ENCODE measurements at places on chromosomes 11 and 22. TPM values are rescaled to one million over a fixed set of nuclear protein-coding genes. Genes with fewer than 3 reads are reported as not detected.
A peak's percentile ranks its signal among the peaks of the same experiment; 100 is the strongest.

GRCh38 chr11:118341815-118342489, 553 bp downstream of the CD3D start:
- H3K4me1 ChIP-seq = no peaks in the 10 kb centered on the region
- no peaks in the 10 kb centered on the region for H3K36me3 ChIP-seq
- H3K27me3 ChIP-seq = no peaks in the 10 kb centered on the region
- DNase-seq = no peak
- H3K4me3 ChIP-seq = no peak overlapping the region
- no peak overlapping the region for H3K27ac ChIP-seq

GRCh38 chr22:39471381-39472141, 14.7 kb downstream of the MGAT3 start:
- DNase-seq = no peak
- no peaks in the 10 kb centered on the region for H3K4me1 ChIP-seq
- no peaks in the 10 kb centered on the region for H3K27me3 ChIP-seq
- H3K27ac ChIP-seq = no peak overlapping the region
- H3K4me3 ChIP-seq = no peak overlapping the region

The PITPNB gene
- total RNA-seq = 42.1 TPM

- H3K27me3 ChIP-seq = no peaks in the 10 kb centered on the region
- no peak for DNase-seq
- no peaks in the 10 kb centered on the region for H3K36me3 ChIP-seq
- H3K4me1 ChIP-seq = no peaks in the 10 kb centered on the region
Measured at GRCh38 chr11:32830413-32830738, 649 bp downstream of the PRRG4 start.

- no peak for DNase-seq
- H3K27me3 ChIP-seq = no peaks in the 10 kb centered on the region
- no peaks in the 10 kb centered on the region for H3K4me1 ChIP-seq
Measured at GRCh38 chr22:34885852-34886251, 180.1 kb upstream of the ISX start.

- H3K27ac ChIP-seq = no peak overlapping the region
- no peaks in the 10 kb centered on the region for H3K27me3 ChIP-seq
- H3K4me3 ChIP-seq = no peak overlapping the region
- no peaks in the 10 kb centered on the region for H3K36me3 ChIP-seq
- no peaks in the 10 kb centered on the region for H3K4me1 ChIP-seq
- DNase-seq = no peak
Measured at GRCh38 chr11:59284773-59285129, 72.0 kb upstream of the MPEG1 start.

DNA sequence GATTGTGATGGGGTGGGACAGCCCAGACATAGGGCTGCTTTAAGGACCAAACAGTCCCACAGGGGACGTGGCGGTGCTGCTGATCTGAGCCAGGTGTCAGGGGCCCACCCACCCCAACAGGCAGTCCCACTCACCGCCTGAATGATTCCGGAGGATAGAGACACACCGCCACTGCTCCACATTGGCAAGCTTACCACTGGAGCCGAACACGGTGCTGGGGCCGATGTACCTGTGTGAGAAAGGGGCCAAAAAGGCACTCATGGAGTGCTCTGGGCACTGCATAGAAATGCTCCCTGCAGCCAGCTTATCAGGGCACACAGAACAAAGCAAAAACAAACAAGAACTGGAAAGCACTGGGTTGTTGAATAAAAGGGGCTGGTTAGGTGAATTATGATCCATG, 25.9 kb downstream of the HIRA start:
- no peak for DNase-seq
- no peaks in the 10 kb centered on the region for H3K4me1 ChIP-seq
- no peaks in the 10 kb centered on the region for H3K27me3 ChIP-seq
- H3K36me3 ChIP-seq = peaks cover 57% of the 10 kb centered on the region
- no peak overlapping the region for H3K4me3 ChIP-seq

- no peaks in the 10 kb centered on the region for H3K27me3 ChIP-seq
- H3K4me3 ChIP-seq = peak within 1 kb of the TSS; percentile 94
- no peaks in the 10 kb centered on the region for H3K36me3 ChIP-seq
- H3K4me1 ChIP-seq = no peaks in the 10 kb centered on the region
- peak within 1 kb of the TSS; percentile 89 for H3K27ac ChIP-seq
- peak; percentile 79 for DNase-seq
Measured at GRCh38 chr22:38843657-38844314, at the start of gene NPTXR. Gene NPTXR (minus strand): TSS chr22:38844028.

The LRRC10B gene
- total RNA-seq = 0.85 TPM

- H3K4me3 ChIP-seq = no peak overlapping the region
- H3K4me1 ChIP-seq = no peaks in the 10 kb centered on the region
- H3K36me3 ChIP-seq = no peaks in the 10 kb centered on the region
- H3K27ac ChIP-seq = no peak overlapping the region
Measured at GRCh38 chr11:100867606-100868005, 180.5 kb downstream of the ARHGAP42 start.

DNA sequence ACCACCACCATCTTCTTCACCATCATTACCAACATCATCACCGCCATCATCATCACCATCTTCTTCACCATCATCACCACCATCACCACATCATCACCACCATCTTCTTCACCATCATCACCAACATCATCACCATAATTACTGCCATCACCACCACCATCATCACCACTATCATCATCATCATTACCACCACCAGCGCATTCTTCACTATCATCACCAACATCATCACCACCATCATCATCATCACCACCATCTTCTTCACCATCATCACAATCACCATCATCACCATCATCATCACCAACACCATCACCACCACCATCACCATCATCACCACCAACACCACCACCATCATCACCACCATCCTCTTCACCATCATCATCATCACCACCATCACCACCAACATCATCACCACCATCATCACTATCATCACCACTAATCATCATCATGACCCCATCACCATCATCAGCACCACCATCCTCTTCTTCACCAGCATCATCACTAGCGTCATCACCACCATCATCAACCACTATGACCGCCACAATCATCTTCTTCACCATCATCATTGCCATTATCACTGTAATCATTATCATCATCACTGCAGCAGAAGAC, 303.8 kb downstream of the CTTN start:
- DNase-seq = no peak
- H3K4me1 ChIP-seq = no peaks in the 10 kb centered on the region
- no peaks in the 10 kb centered on the region for H3K27me3 ChIP-seq
- H3K36me3 ChIP-seq = no peaks in the 10 kb centered on the region

The C11orf52 gene
- total RNA-seq = not detected

DNA sequence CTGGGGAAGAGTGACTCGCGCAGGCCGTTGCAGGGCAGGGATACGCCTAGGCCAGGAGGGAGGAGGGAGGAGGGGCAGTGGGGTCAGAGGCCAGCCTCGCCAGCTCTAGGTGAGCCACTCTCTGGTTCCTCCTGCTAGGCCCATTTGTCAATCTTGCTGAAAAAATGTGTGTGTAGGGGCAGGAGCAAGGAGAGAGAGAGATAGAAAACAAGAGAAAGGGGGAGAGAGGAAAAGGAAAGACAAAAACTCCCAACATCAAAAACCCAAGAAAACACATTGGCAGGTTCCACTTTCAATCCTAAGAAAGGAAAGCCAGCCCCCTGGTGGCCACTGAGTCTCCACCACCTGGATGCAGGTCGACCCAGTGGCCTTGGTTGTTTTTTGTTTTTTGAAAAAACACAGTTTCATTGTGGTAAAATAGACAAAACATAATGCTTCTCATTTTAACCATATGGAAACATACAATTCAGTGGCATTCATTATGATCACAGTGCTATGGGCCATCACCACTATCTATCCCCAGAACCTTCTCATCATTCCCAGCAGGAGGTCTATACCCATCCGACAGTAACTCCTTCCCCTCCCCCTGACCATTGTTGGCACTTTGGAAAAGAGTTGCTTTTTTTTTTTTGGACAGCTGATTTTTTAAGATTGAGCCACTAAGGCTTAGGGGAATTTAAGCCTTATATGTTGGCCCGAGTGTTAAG, 10.9 kb downstream of the OMP start:
- H3K4me1 ChIP-seq = no peaks in the 10 kb centered on the region
- H3K36me3 ChIP-seq = peaks cover under 1% of the 10 kb centered on the region
- no peak overlapping the region for H3K27ac ChIP-seq
- H3K27me3 ChIP-seq = no peaks in the 10 kb centered on the region
- no peak overlapping the region for H3K4me3 ChIP-seq

The NPAS4 gene
- 5.0 TPM for total RNA-seq

The FXYD2 gene
- total RNA-seq = not detected

The APOA1 gene
- total RNA-seq = 80.3 TPM

DNA sequence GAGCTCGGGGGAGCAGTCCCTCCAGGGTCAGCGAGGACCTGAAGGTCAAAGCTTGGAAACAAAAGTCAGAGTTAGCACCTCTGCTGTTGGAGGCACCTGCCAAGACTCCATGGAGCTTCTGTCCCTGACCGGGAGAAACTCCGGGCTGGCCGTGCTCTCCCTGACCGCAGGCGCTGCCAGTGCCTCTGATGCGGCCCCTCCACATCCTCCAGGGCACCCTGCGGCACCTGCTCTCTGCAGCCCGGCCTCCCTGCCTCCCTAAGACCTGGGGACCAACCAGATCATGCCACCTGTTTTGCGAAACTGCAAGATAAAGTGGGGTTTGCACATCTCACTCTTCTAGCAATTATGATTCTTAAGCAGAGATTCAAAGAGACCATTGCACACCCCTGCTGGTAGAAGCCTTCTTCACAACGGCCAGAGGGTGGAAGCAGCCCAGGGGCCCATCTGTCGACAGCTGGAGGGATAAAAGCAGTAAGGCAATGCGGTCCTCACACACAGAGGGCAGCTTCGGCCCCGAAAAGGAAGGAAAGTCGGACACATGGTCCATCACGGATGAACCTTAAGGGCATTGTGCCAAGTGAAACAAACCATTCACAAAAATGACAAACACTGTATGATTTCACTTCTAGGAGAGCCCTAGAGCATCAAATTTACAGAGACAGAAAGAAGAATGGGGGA, 477.1 kb downstream of the BRD1 start:
- no peaks in the 10 kb centered on the region for H3K36me3 ChIP-seq
- no peaks in the 10 kb centered on the region for H3K27me3 ChIP-seq
- no peak overlapping the region for H3K4me3 ChIP-seq
- no peak overlapping the region for H3K27ac ChIP-seq

The POTEH gene
- not detected for total RNA-seq

GRCh38 chr11:80136991-80137390, 696.2 kb upstream of the TENM4 start:
- H3K27me3 ChIP-seq = no peaks in the 10 kb centered on the region
- no peaks in the 10 kb centered on the region for H3K36me3 ChIP-seq
- no peaks in the 10 kb centered on the region for H3K4me1 ChIP-seq
- H3K4me3 ChIP-seq = no peak overlapping the region

DNA sequence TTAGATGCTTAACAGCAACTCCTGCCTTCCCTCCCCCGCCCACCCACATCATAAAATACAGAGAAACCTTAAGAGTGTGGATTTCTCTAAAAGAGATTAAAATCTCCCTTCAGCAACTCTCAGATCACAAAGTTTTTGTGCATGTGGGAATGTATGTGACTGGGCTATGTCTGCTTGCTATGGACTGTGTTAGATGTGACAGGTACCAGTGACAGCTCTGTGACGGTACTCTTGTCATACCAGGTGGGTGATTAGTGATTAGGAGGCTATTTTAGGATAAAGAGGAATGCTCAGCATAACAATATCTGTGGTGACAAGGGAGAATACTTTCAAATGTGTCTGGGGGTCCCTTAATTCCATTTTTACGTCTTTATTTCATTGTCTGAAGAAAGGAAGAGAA, 60.2 kb downstream of the SYT9 start:
- H3K4me3 ChIP-seq = no peak overlapping the region
- H3K4me1 ChIP-seq = no peaks in the 10 kb centered on the region
- no peaks in the 10 kb centered on the region for H3K27me3 ChIP-seq
- H3K27ac ChIP-seq = no peak overlapping the region
- H3K36me3 ChIP-seq = no peaks in the 10 kb centered on the region
- no peak for DNase-seq

DNA sequence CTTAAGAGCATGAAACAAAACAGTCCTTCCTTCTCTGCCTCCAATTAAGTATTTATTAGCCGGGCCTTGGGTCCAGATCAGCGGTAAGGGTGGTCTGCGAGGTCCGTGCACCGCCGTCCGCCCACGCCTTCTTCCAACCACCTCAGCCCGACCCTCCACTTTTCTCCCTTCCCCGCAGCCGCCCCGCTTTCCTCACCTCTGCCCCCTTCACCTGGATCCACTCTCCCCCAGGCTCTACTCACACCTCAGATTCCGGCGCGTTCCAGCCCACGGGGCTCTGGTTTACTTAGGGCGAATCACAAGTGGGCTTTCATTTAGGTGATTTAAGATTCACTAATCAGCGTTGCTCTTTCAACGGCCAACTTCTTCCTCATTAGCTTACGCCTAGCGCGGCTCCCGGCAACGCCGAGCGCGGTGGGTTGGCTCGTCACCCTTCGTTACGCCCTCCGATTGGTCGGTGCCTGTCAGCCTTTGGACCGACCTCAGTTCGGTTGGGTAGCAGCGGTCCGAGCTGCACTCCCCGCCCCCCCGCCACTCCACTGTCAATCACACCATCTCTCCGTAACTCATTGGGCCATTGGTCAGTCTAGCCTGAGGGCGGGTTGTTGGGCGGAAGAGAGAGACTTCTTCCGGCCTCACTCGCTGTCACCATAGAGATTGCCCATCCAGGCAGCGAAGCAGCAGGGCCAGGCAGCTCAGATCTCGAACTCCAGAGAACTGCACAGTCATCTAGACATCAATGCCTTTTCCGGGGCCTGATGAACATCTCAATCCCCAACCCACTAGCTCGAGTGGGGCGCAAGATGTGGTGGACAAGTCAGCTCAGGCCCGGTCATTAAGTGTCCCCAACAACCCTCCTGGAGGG, at the start of gene TMEM218:
Gene TMEM218, minus strand, starts transcription at position 284 of the 865 bp plus-strand sequence. CDS start 9,385 bp downstream, outside the sequence.
- peak within 1 kb of the TSS; percentile 76 for H3K4me3 ChIP-seq
- H3K27ac ChIP-seq = peak within 1 kb of the TSS; percentile 69
- DNase-seq = peak; percentile 99
- peaks cover 4% of the 10 kb centered on the region for H3K4me1 ChIP-seq

DNA sequence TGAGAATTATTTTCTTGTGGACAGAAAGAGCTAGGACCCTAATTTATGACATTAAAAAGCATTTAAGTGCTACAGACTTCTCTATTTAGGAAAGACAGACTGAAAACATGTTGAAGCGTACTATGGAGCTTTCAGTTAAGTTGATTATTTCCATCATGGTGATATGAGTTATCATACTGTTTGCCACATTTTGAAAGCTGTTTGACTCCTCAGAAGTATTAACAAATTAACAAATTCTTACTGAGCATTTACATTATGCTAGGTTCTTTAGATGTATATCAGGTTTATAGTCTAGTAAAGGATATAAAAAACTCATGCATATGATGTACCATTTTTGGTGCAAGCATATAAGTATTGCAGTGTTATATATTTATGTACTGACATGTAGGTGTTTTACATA, 50.1 kb downstream of the ARHGEF12 start:
- no peaks in the 10 kb centered on the region for H3K36me3 ChIP-seq
- H3K27ac ChIP-seq = no peak overlapping the region
- peaks cover 15% of the 10 kb centered on the region for H3K4me1 ChIP-seq
- DNase-seq = no peak

GRCh38 chr11:124825876-124826275, 25.7 kb upstream of the MSANTD2 start:
- no peak overlapping the region for H3K27ac ChIP-seq
- H3K27me3 ChIP-seq = no peaks in the 10 kb centered on the region
- DNase-seq = no peak

GRCh38 chr11:11806586-11806985, 35.2 kb upstream of the USP47 start:
- no peak overlapping the region for H3K4me3 ChIP-seq
- no peaks in the 10 kb centered on the region for H3K36me3 ChIP-seq
- DNase-seq = no peak
- H3K4me1 ChIP-seq = peaks cover 3% of the 10 kb centered on the region
- no peaks in the 10 kb centered on the region for H3K27me3 ChIP-seq
- no peak overlapping the region for H3K27ac ChIP-seq

- H3K36me3 ChIP-seq = no peaks in the 10 kb centered on the region
- H3K27ac ChIP-seq = no peak overlapping the region
- no peak for DNase-seq
- H3K4me1 ChIP-seq = no peaks in the 10 kb centered on the region
Measured at GRCh38 chr11:93080146-93080759, 110.8 kb downstream of the MTNR1B start.

The SMIM35 gene
- total RNA-seq = not detected

Data from ascending aorta (tissue), 2 donors.